Stimulated activated CD4-positive, alpha-beta T cell treated with anti-CD3 and anti-CD28 coated beads, Interleukin-4, amount 100 ng/mL, for 4 hours (primary cell): ENCODE measurements at places on chromosomes 1 and 21.

DNA sequence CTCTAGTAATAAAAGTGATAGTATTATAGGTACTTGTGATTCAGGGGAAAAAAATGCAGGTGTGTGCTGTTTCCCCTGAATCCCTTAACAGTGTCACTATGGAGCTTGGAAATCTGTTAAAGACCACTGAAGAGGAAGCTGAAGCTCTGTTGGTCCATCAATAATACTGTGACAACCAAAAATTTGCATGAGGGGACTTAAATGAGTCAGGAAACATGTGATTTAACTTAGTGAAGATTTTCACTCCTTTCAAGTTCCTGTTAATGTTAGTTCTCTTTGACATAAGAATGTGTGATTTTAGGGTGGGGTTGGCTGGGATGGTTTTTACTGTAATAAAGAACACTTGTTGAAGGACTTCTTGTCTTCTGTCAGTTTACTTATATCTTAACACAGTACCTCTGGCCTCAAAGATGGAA is 32.0 kb downstream of the VANGL2 start:
- no peak for DNase-seq

- no peak for DNase-seq
Measured at GRCh38 chr1:116586741-116587143, 15.9 kb upstream of the CD58 start.

- DNase-seq: peak; percentile 78
Measured at GRCh38 chr1:243850452-243851256, 611 bp upstream of the AKT3 start.

DNA sequence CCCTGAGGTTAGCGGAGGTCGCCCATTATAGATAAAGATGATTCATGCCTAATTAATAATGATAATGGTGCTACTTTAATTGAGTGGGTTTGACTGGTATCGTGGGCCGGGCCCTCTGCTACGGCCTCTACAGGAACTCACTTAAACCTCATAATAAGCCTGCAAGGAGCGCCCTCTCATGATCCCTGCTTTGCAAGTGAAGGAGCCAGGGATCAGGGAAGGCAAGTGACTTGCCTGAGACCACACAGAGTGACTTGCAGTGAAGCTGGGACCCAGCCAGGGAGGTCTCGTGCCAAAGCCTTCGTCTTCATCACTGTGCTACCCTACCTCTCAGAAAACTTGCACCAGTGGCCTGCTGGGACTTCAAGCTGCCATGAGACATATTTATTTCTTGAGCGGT is 166.3 kb upstream of the KLHDC7A start:
- DNase-seq: no peak

DNA sequence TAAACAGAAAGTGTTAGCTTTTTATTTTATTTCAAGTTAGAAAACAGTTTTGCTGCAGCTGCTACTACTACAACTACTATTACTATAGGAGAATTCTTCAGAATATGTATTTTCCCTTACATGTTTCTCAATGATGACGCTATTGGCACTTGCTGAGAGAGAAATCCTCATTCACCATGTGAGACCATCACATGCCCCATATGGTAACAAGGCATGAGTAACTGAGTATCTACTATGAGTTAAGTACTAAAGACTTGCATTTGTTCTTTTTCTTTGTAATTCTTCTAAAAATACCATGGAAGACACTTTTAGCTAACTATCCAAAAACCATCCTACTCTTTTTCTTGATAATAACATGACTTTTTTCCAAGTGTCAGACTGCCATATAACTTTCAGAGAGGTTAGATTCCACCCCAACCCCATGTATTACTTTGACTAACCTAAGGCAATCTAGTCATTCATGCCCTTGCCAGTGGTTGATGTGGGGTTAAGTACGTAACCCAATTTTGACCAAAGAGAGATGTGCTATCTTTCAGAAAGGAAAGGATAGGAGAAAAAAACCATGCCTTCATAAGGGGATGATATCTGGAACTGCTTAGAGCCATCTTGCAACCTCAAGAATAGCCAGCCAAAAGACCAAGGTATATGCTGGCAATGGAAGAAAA is 42.9 kb downstream of the COP1 start:
- no peak for DNase-seq

DNA sequence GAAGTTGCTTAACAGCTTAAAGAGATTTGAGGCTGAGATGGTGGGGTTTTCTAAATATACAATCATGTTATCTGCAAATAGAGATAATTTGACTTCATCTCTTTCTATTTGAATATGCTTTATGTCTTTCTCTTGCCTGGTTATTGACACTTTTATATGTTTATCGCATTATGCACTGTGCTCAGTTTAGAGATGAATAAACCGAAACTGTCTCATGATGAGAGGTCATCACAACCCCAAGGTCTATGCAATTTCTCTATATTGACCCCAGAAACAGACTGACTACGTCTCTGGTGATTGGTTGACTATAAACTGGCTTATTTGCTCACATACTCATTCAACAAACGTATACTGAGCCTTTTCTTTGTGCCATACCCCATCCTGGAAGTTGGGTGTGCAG is 117.9 kb upstream of the NRIP1 start:
- no peak for DNase-seq

- no peak for DNase-seq
Measured at GRCh38 chr1:207861442-207862177, 49.3 kb downstream of the CD34 start.

- DNase-seq: no peak
Measured at GRCh38 chr1:192668409-192668983, 32.5 kb downstream of the RGS13 start.

DNA sequence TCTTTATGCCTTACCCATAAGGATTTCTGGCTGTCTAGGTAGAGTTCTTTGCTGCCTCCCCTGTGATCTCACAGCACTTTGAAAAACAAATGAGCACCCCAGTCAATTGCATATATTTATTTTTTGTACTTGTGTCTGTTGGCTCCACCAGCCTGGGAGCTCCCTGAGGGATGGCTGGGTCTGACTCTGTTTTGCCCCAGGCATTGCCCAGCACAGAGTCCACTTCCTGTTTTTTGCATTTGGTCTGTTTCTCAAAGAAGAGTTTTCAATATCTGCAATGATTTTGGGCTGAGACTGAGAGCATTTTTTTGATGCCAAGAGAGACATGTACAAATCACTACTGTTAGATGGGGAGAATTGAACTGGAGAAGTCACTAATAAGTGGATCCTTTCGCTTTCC is 125.0 kb downstream of the FOXD2 start:
- DNase-seq: no peak

- DNase-seq: no peak
Measured at GRCh38 chr1:77238462-77238861, 19.2 kb upstream of the PIGK start.

DNA sequence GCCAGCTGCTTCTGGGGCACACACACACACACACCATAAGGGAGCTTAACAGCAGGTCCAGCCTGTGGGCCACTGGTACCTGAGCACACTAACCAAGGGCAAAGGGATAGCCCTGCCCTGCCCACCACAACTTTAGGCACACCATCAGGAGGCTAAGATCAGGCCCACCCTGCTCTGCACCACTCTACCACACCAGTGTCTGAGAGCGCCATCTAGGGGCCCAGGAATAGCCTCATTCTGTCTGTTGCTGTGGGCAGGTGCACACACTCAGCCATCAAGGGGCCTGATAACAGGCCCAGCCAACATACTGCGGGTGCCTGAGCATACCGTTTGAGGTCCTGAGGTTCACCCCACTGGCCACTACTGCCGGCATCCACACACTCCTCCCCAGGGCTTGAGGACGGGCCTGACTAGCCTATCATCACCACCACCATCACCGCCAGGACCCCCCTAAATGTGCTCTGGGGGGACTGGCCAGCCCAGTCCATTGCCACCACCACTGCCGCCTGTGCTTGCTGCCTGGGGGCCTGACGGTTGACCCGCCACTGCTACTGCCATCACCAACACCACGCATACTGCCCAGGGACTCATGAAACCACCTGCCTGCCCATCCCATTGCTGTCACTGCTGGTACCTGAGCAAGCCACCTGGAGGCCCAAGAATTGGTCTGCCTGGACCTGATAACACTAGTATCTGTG is 31.3 kb downstream of the NSL1 start:
- DNase-seq: peak; percentile 58

DNA sequence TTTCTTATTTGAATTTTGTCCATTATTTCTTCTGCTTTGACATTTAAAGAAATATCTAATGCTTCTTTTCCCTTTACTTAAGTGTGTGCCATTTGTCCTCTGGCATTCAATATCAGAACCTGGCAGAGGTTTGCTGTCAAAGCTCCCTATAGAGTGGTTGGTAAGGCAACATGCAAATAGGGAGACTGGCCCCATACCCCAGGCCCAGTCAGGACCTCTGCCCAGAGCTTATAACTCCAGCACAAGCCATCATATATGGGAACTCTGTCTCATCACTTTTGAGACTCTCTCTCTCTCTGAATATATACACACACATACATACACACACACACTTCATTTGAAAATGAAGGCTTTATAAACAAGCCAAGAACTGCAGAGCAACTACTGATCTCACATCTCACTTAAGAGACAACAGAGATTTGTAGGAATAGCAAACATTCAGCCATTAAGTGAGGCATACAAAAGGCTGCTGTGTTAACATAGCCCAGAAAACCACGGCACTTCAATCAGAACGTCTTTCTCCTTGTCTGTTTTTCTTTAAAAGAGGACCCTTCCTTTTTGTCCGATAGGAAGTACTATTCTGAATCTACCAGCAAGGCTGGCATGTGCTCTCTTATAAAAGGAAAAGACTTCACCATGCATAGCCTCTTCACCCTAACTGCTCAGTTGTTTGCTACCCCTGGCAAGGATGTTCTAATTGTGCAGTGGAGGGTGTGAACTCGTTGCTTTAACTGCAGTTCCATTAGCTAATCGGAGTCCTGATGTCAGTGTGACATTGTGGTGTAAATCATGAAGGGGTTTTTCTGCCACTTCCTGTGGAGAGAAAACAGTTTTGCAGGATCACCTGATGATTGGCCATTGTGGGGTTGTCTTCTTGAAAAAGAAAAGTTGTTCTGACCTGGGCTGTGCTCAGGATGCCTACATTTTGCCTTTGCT is 101.7 kb downstream of the NR5A2 start:
- no peak for DNase-seq

- no peak for DNase-seq
Measured at GRCh38 chr1:224116131-224116530, 2.2 kb downstream of the FBXO28 start.

DNA sequence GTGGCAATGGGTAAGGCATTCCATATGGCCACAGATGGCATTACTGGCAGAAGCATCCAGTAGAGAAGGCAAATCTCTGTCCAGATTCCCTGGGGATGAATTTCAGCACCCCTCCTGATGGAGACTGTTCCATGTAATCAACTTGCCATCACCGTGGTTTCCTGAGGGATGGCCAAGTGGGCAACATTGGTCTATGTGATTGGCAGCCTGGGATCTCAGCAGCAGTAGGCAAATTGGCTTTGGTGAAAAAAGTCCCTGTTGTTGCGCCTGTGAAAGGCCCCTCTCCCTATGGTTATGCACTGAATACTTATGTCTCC is 19.3 kb downstream of the DMRTB1 start:
- DNase-seq: no peak

DNA sequence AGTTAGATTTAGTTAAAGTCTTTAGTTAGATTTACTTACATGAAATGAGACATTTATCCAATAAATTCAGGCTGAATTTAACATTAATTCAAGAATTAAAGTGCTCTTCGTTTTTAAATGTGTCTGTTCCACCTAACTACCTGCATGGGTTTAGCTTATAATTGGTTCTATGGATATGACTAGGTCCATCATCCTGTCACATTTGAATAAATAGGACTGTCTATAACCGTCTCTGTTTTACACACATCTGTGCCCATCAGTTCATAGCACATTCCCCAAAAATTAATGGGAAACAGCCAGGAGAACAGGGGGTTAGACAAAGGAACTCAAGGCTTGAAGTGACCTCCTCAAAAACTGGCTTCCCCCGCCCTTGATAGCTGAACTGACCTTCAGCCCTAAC is 219.6 kb downstream of the MRPL39 start:
- no peak for DNase-seq

DNA sequence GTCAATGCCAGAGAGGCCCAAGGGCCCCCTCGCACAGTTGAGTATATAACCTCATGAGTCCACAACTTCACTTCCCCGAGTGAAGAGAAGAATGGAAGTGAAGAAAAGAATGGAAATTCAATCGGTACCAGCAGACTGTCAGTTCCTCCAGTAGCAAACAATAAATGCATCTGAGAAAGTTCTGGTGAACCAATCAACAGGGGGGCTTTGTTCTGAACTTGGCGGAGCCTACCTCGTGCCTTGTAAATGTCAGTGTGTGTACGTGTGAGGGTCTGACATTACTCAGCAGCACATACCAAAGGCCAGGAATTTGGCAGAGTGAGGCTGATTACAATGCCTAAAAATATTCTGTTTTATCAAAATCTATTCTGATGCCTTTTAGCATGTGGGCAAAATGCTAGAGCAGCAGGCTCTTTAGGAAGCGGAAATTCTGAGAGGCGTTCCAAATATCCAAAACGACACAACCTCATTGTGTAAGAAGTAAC is 238.5 kb downstream of the LTN1 start:
- no peak for DNase-seq

DNA sequence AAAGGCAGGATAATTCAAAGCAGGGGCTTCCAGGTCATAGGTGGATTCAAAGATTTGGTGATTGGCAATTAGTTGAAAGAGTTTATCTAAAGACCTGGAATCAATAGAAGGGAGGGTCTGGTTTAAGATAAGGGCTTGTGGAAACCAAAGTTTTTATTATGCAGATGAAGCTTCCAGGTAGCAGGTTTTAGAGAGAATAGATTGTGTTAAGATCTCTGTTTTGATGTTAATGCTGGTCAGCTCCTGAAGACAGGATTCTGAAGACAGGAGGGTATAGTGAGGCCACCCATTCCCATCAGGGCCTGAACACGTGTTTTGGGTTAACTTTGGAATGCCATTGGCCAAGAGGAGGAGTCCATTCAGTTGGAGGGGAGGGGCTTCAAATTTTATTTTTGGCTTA is 6.1 kb upstream of the PTBP2 start:
- no peak for DNase-seq

DNA sequence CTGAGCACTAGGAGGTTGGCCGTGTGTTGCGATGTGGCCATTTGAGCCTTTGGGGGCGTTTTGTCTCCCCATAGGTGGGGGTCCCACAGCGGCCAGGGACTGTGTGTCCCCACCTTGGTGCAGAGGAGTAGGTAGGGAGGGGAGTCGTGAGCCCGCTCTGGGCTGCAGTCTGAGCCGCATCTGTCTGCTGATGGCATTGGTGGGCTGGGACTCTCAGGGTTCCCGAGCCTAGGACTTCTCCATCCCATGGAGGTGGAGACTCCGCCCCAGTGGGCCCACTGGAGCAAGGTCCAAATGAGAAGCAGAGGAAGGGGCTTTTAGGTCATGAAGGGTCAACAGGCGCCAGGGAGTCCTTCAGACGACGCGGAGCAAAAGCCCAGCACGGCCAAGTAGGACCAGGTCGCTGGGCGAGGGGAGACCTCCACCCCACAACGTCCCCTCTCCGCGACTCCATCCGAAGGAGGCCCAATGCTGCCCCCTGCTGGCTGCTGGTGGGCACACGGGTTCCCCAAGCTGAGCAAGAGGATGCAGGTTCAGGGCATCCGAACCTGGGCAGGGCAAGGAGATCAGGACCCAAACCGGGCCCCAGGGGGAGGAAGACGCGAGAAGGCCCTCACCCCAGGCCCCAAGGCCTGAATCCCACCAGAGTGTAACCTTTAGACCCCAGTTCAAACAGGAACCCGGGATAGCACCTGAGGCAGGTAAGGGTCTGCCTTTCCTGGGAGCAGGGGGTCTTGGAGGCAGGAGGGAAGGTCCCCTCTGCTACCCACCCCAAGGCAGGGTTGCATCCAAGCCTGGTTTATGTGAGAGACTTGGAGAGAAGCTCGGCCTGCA is 14.9 kb downstream of the TTC34 start:
- DNase-seq: peak; percentile 79

- no peak for DNase-seq
Measured at GRCh38 chr21:30337772-30338171, 278 bp upstream of the KRTAP27-1 start.
